ENCODE measurements at places on chromosomes 3 and 15.

DNA sequence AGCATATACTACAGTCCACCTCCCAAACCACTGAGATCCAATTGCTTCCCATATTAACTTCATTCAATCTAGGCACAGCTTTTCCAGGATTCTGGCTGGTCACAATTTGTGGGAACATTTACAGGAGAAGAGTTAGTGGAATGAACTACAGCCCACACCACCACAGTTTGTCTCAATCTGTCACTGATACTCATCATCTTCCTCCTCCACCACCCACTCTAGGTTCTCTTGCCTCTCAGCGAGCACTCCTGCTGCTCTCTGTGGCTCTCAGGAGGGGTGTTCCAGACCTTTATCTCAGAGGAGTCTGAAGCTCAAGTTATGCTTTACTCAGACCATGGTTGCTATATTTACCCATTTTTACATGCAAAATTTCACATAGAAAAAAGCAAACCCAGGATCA, 25.9 kb upstream of the PLA2G4D start:
- no peak for DNase-seq

DNA sequence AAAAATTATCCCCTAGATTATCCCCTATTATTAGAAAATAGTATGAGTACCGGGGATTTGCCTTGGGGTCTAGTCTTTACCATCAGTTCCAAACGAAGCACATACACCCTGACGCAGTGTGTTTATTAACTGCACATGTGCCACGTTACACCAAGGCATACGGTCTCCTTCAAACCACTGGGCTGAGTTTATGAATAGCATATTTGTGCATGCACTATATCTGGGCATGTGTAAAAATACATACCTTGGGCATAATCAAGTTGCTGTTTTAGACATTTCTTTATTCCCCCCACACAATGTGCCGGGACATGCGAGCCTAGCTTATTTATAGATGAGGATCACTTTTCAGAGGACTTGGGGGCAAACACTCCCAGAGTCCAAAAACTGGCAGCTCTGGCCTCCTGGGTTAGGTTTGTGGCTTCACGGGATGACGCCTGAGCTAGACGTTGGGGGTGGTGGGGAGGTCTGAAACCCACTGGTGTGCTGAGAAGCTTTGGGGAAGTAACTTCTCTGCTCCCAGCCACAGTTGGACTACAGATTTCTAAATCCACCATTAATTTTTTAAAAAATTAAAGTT, 16.2 kb downstream of the IGDCC4 start:
- no peak for DNase-seq

GRCh38 chr15:28943146-28943545, 57.4 kb downstream of the APBA2 start:
- no peak for DNase-seq

GRCh38 chr3:85760342-85760741, 801.6 kb downstream of the CADM2 start:
- no peak for DNase-seq

All from GM19239 (cell line).